ENCODE measurements at places on chromosomes 6 and 20.

DNA sequence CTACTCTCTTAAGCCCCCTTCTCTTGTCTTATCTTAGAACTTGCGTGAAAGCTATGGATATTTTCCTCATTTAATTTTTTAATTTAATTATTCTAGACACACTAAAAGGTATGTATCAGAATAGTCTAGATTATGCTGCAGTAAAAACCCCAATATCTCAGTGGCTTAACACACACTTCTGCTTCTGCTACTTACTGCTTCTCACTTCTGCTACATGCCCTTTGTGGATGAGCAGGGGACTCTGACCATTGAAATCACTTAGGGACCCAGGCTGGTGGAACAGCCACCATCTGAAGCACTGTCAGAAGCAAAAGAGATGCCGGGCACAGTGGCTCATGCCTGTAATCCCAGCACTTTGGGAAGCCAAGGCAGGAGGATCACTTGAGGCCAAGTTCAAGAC, 27.2 kb upstream of the SCUBE3 start:
- no peak for DNase-seq

DNA sequence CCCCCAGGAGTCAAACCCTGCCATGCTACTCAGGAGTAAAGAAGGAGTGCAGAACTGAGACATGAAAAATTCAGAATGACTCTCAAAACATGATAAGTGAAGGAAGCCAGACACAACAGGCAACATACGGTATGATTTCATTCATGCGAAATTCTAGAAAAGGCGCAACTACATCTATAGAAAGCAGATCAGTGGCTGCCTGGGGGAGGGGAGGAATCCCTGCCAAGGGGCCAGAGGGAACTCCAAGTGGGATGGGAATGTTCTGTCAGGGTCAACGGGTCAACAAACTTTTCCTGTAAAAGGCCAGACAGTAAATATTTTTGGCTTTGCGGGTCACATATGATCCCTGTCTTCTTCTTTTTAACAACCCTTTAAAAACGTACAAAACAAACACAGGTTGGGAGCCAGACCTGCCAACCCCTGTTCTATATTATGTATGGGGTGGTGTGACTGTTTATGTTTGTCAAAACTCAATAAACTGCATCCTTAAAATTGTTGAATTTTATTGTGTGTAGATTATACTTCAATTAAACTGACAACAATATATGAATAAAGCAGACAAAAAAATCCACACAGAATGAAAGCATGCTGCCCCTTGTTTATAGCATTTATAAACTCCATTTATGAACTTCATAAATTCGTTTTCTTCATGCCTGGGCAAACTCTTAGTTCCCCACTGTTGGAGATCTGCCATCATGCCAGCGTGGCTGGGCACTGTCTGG, 56.6 kb upstream of the TRAF3IP2 start:
- DNase-seq: no peak

GRCh38 chr6:156801712-156802111, 24.5 kb downstream of the ARID1B start:
- DNase-seq: no peak

GRCh38 chr6:143940011-143940597, 68.0 kb downstream of the PLAGL1 start:
- no peak for DNase-seq

- DNase-seq: no peak
Measured at GRCh38 chr6:34909320-34909883, 20.3 kb downstream of the ANKS1A start.

DNA sequence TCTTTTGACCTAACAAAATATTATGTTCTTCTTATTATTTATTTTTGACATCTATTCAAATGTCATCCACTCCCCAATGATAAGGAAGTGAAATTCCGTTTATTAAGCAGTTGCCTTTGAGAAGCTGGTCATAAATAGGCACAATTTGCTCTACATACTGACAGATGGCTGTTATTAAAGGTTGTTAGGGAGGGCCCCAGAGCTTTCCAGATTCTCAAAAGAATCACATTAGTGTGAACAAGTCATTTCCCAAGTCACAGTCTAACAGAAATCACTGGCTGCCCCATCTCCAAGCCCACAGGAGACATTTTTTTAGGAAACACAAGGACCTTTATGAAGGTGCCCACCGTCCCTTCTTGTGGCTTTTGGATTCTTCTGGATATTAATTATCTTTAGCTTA, 172.4 kb downstream of the MEI4 start:
- DNase-seq: no peak

DNA sequence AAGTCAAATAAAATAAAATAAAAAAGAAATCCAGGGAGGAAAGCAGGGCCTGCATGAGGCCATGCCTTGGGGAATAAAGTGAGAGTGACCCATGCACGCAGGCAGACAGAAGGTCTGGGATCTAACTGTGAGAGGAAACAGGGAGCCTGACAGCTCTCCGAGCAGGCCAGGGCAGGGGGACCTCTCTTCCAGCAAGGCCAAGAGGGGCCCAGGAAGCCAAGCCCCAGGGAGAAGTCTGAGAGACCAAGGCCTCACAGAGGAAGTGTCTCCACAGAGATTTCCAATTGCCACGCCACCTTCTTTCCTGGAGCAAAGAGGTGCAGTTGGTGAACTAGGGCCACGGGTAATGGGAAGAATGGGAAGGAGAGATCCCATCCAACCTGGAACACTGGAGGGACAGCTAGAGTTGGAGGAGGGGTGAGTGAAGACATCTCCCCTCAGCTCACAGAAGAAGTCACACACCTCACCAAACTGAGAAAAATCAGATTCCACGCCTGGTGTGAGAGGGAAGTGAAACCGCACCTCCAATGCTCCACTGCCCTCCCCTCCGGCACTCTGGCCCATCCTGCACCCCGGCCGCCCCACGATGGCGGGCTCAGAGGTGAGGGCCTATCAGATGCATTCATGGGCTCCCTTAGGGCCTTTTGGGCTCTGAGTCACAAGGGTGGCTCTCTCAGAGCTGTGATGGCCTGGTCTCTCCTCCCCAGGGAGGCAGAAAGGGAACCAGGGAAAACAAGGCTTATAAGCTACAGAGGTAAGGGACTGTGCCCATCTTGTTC, 25.1 kb upstream of the TAF8 start:
- DNase-seq: no peak

DNA sequence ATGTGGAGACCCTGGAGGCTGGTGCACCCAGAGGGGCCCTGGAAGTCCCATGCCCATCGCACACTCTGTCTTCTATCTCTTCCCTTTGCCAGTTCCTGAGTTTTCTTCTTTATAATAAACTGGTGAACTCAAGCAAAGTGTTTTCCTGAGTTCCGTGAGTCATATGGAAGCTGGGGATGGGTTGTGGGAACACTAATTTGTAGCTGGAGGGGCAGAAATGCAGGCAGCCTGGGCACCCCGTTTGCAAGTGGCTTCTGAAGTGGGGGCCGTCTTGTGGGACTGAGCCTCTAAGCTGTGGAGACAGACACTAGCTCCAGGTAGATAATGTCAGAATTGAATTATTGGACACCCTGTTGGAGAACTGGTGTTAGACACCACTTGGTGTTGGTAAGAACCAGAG, 3.2 kb upstream of the PPP1R3G start:
- DNase-seq: no peak

DNA sequence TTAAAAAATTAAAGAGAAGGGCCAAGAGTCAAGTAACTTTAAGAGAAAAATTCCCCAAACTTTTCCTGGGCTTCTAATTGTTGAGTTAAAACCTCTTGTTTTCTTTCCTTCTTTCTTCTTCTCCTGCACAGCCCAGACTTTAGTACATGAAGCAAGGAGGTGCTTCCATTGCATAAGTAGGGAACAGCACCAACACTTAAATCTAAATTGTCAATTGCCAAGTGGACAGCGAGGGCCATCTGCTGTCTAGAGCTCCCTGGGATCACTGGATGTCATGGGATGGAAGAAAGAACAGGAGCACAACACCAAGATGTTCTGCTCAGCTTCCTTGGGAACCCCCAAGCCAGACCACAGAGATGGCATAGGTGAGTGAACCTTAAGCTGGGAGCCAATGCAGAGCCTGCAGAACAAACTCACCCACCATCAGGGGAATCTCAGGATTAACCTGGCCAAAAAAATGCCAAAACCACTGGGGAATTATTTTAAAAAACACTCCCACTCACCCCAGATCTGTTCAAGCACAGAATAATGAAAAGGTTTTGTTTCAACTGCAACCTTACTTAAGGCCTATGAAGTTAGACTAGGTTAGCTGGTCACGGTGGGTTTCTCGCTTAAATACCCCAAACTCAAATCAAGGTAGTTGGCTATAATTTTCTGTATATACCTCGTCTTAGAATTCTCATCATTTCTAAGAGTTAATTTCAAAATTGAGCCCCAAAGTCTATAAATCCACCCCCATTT, 67.8 kb downstream of the TNFRSF21 start:
- no peak for DNase-seq

DNA sequence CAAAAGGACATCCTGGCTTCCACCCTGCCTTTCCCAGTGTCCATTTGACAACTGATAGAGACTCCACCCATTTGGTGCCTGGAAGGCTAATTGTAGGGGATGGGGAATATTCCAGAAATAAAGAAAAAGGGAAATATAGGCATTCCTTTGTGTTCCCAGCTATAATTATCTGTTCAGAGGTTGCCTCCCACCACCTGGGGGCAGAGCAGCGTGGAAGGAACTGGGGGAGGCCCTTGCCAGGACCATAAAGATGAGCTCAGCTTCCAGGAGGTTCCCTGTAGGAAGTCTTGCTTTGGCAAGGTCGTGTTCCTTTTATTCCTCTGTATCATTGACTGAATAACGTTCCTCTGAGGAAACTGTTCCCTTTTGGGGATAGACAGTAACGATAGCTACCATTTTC, 214.7 kb downstream of the TFAP2C start:
- no peak for DNase-seq

GRCh38 chr20:15609921-15610320, 963.3 kb downstream of the KIF16B start:
- DNase-seq: no peak

DNA sequence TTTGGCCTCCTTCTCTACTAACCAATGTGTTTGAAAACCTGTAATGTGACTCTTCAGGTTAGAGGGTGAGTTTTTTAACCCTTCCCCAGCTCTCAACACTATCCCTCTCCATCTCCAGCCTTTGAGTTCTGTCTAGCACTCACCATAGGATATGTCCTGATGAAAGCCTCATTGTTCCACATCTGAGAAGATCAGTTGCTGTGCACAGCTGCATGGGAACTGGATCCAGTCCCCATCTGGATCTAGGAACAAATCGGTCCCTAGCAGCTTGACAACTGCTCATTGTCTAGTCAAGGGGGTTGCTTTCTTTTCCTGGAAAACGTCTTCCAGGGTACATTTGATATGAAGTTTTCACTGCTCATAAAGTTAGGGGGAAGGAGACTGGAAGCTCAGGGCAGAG, 45.4 kb upstream of the AGPAT4 start:
- no peak for DNase-seq

GRCh38 chr6:148945301-148946021, 198.6 kb downstream of the UST start:
- no peak for DNase-seq

DNA sequence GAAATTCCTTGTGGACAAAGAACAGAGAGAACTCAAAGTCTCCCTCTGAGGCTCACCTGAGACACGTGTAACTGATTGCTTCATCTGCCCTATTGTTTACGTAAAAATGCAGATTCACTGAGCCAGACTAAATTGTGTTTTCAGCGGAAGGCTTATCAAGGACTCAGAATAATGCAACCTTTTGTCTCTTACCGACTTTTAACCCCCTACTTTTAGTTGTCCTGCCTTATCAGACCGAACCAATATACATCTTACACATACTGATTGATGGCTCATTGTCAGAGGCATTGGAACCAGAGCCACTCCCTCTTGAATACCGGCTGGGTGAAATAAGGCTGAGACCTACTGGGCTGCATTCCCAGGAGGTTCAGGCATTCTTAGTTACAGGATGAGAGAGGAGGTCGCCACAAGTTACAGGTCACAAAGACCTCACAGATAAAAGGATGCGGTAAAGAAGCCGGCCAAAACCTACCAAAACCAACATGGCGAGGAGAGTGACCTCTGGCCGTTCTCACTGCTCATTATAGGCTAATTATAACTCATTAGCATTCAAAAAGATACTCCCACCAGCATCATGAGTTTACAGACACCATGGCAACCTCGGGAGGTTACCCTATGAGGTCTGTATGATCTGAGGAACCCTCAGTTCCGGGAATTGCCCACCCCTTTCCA, 95.5 kb upstream of the ZNF184 start:
- no peak for DNase-seq

DNA sequence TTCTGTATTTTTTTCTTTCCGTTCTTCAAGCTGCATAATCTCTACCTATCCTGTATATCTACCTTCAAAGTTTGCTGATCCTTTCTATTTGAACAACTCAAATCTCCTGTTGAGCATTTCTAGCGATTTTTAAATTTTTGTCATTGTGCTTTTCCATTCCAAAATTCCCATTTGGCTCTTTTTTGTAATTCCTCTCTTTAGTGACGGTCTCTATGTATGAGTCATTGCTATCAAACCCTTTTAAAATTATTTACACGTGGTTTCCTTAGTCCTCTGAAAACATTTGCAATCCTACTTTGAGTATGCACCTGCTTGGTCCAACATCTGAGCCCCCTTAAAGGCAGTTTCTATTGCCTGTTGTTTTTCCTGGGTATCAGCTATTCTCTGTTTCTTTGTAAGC, 100.5 kb upstream of the FOXC1 start:
- DNase-seq: no peak

- DNase-seq: no peak
Measured at GRCh38 chr6:98825600-98826230, 8.7 kb upstream of the POU3F2 start.

DNA sequence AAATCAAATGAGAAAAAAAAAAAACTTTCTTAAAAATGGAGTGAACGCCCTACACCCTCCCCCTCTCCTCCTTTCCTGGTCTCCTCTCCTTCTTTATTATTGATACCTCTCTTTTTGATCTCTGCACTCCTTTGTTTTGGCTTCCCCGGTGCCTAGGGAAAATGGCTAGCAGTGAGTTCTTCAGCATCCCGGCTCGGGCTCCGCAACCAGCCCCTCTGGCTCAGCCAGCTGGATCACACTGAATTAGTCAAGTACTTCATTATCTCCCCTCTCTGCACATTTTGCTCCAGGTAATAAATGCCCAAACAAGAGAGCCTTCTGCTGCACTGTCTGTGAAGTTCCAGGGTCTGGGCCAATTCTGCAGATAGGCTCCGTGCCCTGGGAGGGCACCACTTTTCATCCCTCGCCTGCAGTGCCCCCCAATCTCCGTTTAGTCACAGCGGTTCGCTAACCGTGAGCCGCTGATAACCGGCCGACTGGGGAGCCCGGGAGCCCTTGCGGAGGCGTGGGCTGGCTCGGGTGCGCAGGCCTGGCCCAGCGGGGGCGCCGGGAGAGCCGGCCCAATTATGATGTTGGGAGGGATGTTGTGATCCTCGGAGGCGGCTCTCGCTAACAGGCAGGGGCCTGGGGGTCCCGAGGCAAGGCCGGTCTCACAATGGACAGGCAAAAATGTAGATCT, 301.9 kb downstream of the TFAP2A start:
- no peak for DNase-seq

DNA sequence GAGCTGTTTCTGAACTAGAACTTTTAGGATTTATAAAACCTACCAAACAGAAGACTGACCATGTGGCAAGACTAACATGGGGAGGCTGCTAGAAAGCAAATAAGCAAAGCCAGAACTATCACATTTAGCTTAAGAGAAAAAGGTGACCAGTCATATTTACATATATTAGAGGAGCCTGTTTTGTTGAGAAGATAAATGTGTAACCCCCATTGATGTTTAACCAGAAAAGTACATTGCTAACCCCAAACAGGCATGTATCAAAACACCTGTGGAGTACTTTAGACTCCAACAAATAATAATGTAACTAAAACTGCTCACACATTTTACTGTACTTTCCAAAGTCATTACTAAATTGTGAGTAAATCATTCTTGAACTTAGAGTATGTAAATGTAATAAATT, 35.0 kb downstream of the AKIRIN2 start:
- DNase-seq: no peak

- DNase-seq: no peak
Measured at GRCh38 chr6:130424710-130425109, 58.9 kb downstream of the TMEM200A start.

- no peak for DNase-seq
Measured at GRCh38 chr20:2804852-2805688, 4.6 kb upstream of the CPXM1 start.
